ENCODE measurements at places on chromosomes 1 and 21. TPM values are rescaled to one million over a fixed set of nuclear protein-coding genes. Genes with fewer than 3 reads are reported as not detected.

DNA sequence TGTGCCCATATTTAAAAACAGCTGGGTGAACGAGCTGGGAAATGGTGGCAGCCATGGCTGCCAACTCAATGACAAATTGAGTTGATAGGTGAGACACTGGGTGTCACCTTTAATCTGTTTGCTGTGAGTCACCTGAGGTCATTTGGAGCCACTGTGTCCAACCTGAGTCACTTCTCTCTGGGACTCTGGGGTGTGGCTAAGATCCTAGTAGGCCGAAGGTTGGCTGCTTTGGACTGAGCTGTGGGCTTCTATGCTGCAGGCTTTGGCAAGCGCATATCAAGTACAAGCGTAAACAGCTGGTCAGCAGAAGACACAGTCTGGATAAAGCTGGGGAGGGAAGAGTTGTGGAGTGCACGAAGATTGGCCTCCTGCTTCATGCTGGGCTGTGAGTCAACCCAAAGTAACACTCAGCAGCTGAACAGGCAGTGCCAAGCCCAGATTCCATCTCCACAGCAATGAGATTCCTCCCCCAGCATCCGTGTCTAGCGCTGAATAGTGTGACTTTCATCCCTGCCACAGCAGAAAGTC lies 24.0 kb downstream of the TEX35 start:
- no peaks in the 10 kb centered on the region for H3K4me1 ChIP-seq
- H3K27ac ChIP-seq: no peak overlapping the region
- no peak overlapping the region for H3K4me3 ChIP-seq
- H3K27me3 ChIP-seq: no peaks in the 10 kb centered on the region
- DNase-seq: no peak

- H3K36me3 ChIP-seq: no peaks in the 10 kb centered on the region
- no peak for DNase-seq
- peaks cover 26% of the 10 kb centered on the region for H3K4me1 ChIP-seq
- no peak overlapping the region for H3K27ac ChIP-seq
- H3K27me3 ChIP-seq: peaks cover 7% of the 10 kb centered on the region
Observed at GRCh38 chr1:24506691-24507381, 4.2 kb downstream of the RCAN3 start.

GRCh38 chr1:235075048-235075776 lies 53.4 kb downstream of the TOMM20 start:
- no peaks in the 10 kb centered on the region for H3K36me3 ChIP-seq
- H3K27me3 ChIP-seq: no peaks in the 10 kb centered on the region
- H3K27ac ChIP-seq: 0 out of 2 replicates have a peak overlapping the region, but pooled peaks have one; percentile 39
- H3K4me1 ChIP-seq: no peaks in the 10 kb centered on the region
- no peak overlapping the region for H3K4me3 ChIP-seq

Gene MYOC
- total RNA-seq: not detected

Measured in GM23338 (cell line).